ENCODE measurements at places on chromosomes 7 and 10.

DNA sequence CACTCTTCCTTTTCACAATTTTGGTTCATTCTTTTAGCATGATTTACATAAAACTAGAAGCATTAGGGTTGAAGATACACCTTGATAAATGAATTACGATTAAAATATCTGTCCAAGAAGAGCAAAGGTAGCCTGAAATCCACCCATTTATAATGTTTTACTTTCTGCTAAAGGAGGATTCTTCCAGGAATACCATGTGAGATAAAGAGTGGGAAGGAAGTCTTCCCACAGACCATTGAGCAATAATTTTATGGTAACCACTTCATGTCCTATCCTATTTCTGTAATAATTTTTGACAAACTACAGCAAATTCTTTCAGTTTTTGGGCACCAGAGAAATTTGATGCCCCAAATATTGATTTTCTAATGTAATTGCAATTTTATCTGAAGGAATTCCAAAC, 150.6 kb upstream of the STEAP4 start:
- DNase-seq: no peak

- DNase-seq: no peak
Observed at GRCh38 chr7:157016024-157016351, 5.5 kb upstream of the MNX1 start.

DNA sequence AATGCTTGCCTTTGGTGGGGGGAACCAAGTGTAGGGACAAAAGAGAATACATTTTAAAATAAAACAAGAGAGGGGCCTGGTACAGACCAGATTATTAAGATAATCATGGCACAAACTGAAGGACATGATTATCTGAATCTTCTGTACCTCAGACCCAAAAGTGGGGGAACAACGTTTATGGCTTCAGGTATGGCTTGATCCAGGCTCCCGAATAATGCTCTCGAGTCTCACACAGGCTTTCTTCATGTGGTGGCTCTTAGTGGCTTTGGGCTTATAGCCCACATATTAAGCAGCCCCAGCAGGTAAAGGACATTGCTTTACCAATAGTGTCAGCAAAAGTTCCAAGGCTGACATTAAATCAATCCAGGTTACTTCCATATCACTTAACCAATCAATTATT, 106.8 kb upstream of the FOXK1 start:
- DNase-seq: no peak

DNA sequence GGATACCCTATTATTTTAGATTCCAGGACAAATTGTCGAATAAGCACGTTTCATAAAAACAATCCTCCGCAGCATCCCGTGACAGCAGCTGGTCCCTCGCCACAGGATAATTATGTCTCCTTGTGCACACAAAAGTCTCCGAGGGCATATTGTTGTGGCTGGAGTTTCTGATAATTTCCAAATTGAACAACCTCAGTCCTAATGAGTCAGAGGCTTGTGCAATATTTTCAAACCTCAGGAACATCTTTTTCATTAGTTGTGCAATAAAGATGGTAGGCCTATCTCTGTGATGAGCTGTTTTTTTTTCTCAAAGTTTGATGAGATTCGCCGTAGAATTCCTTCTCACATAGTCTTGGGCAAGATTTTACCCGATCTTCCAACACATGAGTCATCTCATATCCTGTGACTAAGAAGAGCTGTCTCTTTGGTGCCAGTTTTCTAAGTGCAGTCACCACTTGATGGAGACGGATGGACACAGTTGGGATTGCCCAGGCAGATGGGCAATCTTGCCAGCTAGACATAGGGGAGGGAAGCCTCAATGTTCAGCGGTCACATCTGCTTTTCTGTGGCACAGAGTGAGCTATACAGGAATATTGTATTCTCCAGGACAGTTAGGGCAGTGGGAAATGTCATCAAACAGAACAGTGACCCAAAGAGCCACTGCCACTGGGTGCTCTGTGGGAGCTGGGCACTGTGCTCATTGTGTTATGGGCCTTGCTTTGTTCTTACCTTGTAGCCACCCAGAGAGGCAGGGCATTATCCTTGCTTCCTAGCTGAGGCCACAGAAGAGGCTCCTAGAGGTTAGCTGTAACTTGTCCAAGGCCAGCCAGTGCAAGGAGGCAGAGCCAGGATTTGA, 7.8 kb downstream of the HTRA1 start:
- no peak for DNase-seq

GRCh38 chr7:83468251-83468739, 180.6 kb downstream of the SEMA3E start:
- peak; percentile 13 for DNase-seq

DNA sequence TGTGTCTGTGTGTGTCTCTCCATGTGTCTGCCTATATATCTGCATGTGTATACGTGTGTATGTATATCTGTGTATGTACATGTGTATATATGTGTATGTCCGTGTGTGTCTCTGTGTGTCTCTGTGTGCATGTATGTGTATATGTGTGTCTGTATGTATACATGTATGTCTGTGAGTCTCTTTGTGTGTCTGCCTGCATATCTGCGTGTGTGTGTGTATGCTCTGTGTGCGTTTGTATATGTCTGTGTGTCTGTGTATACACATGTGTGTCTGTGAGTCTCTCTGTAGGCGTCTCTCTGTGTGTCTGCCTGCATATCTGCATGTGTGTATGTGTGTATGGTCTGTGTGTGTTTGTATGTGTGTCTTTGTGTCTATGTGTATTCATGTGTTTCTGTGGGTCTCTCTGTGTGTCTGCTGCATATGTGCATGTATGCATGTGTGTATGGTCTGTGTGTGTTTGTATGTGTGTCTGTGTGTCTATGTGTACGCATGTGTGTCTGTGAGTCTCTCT, 23.7 kb upstream of the KLF6 start:
- DNase-seq: no peak

- DNase-seq: no peak
Observed at GRCh38 chr10:13865758-13866491, 279.2 kb downstream of the PRPF18 start.

DNA sequence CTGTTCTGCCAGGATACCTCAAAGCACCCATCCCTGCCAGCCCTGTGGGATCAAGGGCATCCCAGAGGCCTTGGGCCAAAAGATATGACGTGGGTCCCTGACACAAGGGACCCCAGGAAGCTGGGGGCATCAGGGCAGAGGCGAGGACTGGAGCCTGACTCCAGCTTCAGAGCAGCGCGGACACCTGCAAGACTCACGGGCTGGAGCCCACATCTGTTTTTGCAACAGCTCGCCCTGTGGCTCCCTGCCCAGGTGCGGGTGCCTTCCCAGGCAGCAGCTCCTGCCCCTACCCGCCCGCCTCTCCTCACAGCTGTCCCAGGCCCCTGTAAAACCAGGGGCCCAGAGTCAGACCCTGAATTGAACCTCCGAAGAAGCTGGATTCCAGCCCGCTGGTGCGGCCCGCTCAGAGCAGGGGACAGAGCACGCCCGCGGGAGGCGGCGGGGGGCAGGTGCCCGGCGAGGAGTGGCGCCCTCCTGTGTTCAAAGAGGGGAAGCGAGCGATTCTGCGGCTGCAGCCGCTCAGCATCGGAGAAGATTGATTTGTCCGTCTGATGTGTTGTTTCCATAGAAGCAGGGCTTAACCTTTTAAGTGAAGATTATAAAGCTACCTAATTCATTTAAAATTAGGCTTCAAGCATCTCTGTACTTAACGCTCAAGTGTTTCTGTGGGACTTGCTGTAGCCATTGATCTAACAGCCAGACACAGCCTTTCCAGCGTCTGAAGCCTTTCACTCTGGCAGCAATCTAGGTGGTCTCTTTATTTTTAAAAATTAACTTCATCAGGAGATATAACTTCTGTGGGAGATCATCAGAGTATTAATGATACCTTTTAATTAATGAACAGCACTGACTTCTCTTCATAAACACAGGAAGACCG, 88.4 kb downstream of the BEND7 start:
- DNase-seq: peak; percentile 86

DNA sequence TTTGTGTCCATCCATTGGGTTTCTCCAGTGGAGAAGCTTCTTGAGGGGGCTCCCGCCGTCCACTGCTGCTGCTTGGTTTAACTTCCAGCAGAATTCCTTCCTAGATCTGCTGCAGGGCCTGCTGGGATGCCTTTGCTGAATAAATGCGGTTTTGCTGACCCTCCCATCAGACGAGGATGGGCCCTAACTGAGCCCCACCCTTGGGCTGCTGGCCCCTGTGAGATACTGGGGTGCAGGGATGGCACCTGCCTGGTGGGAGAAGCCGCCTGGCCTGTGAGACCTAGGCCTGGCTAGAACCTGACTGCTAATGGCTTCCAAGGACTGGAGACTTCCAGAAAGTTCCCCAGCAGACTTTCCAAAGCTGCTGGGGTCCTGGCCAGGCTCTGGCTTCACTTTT, 43.8 kb downstream of the ZNF467 start:
- no peak for DNase-seq

DNA sequence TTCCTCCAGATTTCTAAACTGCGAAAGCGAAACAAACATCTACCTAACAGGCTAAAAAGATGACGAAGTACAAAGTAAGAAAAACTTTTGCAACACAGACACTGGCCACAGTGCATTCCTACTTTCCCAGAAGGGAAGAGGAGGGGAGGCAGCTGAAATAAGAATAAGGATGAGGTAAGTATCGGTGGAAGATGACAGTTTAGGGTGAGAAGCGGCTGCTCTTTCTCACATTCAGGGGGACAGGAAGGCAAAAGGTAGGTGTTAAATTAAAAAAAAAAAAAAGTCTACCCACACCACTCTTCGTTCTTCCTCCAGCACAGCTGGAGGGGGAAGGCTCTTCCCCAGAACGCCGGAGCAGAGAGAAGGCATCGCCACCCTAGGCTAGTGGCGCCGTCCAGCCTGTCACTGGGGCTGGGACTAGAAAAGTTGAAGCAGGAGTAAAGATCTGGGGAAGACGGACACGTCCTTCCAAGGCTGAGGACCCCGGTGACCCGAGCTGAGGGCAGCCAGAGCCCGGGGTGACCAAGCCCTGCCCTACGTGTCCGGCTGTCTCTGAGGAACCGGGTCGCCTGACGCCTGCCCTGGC, 846 bp downstream of the DNAJC1 start:
- peak; percentile 24 for DNase-seq

DNA sequence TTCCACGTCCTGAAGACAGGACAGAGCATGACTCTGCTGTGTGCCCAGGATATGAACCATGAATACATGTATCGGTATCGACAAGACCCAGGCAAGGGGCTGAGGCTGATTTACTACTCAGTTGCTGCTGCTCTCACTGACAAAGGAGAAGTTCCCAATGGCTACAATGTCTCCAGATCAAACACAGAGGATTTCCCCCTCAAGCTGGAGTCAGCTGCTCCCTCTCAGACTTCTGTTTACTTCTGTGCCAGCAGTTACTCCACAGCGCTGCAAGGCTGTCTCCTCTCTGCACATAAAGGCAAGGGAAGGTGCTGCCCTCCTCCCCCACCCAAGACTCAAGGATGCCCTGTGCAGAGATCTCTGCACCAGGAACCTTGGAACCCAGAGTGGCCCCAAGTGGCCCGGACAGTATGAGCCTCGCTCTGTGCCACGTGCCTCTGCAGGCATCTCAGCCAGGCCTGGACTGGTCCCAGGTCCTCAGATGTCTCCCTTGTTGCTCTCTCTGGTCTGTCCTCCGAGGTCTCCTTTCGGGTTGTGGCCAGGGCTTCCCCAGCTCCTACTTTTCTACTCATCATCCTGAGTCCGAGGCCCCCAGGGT, 230.3 kb upstream of the PRSS58 start:
- no peak for DNase-seq

- DNase-seq: no peak
Observed at GRCh38 chr10:114623661-114624294, 34.3 kb downstream of the ABLIM1 start.

DNA sequence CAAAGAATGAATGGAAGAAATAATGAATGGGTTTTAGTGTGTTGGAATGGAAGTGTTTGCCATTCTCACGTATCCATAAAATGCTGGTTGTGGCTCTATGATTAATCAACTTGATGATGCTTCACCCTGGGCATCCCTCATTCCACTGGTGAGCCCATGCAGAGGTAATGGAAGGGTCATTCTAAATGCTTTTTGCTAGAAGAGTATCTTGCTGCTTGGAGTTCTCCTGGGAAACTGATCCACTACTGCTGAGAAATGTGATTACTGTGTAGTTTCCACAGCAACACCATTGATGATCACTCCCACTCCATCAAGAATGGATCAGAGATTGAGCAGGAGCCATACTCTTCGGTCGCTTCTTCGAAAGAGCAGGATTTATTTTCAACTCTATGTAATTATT, 101.6 kb downstream of the ARL5B start:
- DNase-seq: no peak

DNA sequence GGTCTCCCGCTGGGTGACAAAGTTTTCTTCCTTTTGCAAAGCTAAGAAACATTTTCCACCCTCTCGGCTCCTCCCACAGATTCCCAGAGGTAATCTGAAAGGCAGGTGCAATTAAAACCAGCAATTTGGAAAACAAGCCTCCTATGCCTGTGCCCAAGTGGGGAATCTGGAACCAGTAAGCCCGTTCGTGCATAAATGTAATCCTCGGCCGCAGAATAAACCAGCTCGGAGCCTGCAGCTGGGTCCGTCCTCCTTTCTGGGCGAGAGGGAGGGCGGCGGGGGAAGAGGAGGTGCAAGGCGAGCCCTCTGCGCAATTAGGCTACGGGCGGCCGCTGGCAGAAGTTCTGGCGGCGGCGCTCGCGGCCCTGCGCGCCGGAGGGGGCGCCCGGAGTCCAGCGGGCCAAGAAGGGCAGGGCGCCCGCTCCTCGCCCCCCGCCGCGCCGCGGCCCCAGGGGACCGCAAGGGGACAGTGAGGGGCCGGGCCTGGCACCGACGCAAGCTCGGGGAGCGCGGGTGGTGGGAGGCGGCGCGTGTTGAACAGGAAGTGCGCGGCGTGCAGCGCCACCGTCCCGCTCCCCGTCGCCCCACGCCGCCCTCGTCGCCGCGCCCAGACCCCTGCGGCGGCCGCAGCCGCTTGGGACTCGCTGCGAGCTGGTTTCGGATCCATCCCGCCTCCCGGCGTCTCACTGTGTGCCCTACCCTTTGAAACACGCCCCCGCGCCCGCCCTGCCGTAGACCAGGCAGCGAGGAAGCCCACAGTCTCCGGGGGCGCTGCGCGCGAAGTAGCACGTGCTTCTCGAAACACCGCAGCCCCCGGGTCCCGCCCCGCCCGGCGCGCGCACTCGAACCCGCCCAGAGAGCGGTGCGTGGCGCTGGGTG, at the start of gene PRKAG2:
Gene PRKAG2 (minus strand): TSS at position 217 of the 879 bp plus-strand sequence. CDS start 495 bp downstream, outside the sequence.
- peak; percentile 82 for DNase-seq

DNA sequence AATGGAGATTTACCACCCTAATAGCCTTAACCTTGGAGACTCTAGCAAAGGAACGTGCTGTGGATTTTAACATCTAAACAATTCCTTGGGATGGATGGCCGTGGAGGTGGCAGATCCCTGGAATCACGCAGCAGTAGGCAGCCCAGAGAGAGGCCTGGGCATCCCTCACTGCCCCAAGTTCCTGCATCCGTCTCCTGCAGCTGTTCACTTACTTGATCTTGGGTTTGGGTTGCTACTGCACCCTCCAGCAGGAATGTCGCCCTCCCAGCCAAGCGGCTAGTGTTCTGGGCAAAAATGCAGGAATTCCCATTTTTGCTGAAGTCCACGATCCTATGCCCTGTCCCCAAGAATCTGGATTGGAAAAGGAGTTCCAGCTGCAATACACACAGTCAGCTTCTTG, 166.7 kb upstream of the SH2B2 start:
- DNase-seq: no peak

GRCh38 chr10:15267496-15267895, 99.0 kb upstream of the NMT2 start:
- no peak for DNase-seq
